ENCODE measurements at places on chromosomes 7 and 10. TPM values are rescaled to one million over a fixed set of nuclear protein-coding genes. Genes with fewer than 3 reads are reported as not detected.

DNA sequence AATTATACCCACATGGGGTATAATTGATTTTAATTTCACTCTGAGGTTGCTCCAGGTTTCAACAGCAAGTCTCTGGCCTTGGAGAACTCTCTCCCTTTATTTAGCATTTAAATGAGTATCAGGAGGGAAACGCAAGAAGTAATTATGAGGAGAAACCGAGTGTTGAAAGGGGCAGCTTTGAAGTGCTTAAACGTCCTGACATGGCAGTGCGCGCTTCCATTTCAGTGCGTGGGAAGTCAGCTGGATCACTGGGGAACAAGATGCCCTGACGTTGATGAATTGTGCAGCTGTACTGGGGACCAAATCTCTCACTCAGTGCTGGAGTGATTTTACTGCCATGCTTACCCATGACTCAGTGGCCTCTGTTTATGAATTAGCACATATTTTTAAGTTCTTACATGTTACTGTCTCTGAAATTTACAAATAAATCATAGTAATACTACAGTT lies 106.0 kb upstream of the PRR15 start:
- DNase-seq: no peak

HGF gene
- 35.7 TPM for total RNA-seq

GRCh38 chr7:50645186-50645585 lies 80.0 kb upstream of the DDC start:
- no peak for DNase-seq

GRCh38 chr10:114681542-114681941 lies 23.5 kb upstream of the ABLIM1 start:
- DNase-seq: no peak

- no peak for DNase-seq
These were observed 10.9 kb upstream of the TEX47 start for GRCh38 chr7:88806280-88807037.
